ENCODE measurements at places on chromosomes 1 and 21.

DNA sequence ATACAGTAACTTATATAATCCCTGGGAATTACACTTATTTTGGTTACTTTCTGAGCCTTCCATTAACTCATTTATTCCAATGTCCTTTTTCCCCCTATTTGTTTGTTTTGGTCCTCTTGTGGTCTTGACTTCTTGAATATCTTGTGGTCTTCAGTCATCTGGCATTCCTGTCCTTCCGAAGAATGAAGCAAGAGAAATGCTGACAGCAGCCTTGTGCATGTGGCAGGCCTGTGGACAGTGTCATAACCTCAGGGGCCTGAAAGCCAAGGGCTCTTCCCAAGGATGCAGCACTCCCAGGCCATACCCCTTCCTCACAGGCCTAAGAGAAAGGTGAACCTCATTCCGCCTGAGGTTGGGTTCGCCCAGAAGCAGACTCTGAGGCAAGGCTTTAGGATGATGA lies 470.2 kb downstream of the DISC1 start:
- no peak for DNase-seq

DNA sequence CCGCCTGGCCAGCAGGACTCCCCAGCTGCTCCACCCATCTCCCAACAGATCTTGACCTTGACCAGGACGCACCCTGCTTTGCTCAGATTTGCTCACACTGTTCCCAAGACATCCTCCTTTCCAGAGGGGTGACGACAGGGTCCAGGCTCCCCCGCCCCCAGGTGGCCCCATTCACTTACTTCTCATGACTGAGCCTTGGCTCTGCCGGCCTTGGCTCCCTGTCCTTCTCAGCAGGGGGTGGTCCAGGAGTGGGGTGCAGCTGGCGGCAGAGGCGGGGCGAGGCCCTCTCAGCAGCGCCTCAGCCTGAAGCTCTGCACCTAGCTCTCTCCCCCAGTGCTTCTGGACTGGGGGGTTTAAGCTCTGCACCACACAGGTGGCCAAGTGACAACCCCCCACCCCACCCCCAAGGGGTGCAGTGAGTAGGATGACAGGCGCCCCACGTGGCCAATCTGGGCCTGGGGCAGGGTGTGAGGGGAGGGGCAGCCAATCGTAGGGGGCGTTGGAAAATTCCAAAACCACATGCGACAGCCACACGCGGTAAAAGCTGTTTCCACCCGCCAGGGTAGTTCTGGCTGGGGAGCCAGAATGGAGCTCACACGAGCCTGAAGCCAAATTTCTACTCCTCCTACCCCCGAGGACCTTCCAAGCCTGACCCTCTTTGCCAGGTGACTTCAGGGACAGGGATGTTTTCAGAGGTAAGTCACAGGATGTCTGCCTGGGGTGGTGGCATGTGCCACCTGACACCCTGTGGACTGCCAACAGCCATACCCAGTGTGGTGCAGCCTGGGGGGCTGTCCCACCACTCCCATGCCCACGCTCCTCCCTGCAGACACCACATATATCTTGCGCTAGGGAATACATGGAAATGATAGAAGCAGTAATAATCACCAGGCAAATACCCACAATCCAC lies 5.6 kb downstream of the RORC start:
- DNase-seq: no peak

GRCh38 chr1:23651069-23651808 lies 40.4 kb upstream of the RPL11 start:
- no peak for DNase-seq

DNA sequence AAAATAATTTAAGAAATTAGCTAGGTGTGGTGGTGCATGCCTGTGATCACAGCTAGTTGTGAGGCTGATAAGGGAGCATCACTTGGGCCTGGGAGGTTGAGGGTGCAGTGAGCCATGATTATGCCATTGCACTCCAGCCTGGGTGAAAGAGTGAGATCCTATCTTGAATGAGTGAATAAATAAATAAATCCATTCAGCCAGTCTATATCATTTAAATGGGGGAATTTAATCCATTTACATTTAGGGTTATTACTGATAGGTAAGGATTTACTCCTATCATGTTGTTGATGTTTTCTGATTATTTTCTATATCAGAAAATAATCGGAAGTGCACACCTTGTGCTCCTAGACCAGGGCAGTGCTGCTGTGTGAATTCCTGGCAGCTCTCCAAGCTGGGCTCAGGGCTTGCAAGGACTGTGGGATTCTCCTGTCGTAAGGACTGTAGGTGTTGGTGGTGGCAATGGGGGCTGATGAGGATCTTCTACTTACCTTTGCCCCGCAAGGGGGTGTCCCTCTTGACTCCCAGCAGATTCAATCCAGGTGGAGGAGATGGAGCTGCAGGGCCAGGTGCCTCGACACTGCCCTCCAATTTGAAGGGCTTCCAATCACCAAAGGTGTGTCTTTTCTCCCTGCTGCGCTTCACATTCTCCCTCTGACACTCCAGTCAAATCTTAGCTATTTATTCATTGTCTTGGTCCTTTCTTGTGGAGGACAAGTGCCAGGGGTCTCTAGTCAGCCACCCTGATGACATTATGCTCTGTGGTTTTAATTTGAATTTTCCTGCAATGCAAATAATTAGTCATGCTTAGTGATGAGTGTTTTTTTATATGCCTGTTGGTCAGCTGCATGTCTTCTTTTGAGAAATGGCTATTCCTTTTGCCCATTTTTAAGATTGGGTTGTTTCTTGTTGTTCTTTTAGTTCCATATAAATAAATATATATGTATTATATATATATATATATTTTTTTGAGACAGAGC lies 14.1 kb upstream of the TRAPPC10 start:
- no peak for DNase-seq

GRCh38 chr1:147719711-147720225 lies 40.6 kb downstream of the GJA5 start:
- DNase-seq: no peak

DNA sequence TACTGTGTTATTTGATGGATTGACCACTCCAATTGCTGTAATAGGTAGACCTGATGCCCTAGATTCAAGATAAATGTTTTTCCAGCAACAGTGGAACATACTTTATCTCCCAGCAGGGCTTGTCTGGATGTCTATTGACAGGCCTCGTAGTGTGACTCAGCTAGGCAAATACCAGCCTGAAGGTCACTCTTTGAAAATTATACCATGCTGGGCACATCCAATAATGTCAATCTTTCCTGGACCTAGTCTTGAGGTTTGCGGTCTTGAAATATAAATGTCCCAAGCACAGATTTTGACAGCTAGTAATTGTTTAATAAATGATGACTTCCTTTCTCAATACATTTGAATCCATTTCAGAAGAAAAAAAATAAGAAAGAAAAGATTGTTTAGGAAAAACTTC lies 1138.0 kb upstream of the TMPRSS15 start:
- no peak for DNase-seq

DNA sequence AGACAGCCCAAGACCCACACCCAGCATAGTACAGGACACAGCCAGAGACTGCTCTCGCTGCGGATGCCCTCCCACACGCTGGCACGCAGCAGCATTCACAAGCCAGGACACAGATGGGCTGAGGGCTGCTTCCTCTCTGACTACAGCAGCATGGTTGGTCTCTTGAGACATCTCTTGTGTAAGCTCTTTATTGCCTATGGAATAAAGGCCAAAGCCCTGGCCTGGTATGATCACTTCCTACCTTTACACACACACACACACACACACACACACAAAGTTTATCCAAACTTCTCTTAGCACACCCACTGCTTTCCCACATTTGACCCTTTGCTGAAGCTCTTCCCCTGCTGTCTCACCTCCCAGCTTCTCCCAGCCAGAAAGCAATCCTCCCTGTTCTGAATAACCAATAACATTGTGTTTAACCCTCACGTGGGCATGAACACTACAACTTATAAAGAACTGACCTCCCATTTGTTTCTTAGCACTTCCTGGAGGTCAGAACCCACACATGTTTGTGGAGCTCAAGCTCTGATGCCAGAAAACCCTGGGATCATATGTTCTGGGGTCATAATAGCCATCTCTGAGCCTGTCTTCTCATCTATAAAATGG lies 1.2 kb upstream of the LUZP1 start:
- no peak for DNase-seq

DNA sequence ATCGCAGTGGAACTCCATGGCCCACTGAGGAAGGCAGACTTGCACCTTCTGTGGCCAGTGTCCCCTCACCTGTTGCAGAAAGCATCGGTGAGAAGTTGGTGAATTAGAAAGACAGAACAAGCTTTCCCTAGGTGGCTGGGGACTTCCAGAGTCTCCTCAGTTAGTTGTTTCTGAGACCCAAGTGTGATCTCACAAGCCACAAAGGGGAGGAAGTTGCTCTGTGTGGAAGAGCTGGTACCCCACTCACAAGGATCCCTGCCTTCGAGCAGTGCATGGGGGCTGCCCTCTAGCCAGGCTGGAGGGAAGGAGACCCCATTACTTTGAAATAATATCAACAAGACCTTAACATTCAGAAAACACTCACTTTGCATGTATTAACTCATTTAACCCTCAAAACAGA lies 2.1 kb downstream of the PRELP start:
- DNase-seq: no peak

DNA sequence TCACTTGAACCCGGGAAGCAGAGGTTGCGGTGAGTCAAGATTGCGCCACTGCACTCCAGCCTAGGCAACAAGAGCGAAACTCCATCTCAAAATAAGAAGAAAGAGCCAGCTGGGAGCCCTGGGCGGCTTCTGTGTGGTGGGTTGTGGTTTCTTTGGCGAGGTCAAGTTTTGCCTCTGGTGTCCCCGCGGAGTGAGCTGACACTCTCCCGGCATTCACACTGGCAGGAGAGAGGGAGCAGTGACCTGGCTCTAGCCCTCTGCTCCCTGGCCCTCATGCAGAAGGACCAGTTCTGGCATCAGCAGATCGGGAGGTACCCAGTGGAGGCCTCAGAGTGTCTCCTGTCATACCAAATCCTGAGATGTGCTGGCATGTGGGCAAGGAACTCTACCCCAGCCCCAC lies 81.0 kb upstream of the VAMP3 start:
- no peak for DNase-seq

Measured in stimulated activated CD8-positive, alpha-beta memory T cell treated with anti-CD3 and anti-CD28 coated beads, Interleukin-4, amount 100 ng/mL, for 4 hours (primary cell).